Thyroid gland (tissue), 4 donors: ENCODE measurements at places on chromosomes 6 and 20. TPM values are rescaled to one million over a fixed set of nuclear protein-coding genes. Genes with fewer than 3 reads are reported as not detected.
A peak's percentile ranks its signal among the peaks of the same experiment; 100 is the strongest.

DNA sequence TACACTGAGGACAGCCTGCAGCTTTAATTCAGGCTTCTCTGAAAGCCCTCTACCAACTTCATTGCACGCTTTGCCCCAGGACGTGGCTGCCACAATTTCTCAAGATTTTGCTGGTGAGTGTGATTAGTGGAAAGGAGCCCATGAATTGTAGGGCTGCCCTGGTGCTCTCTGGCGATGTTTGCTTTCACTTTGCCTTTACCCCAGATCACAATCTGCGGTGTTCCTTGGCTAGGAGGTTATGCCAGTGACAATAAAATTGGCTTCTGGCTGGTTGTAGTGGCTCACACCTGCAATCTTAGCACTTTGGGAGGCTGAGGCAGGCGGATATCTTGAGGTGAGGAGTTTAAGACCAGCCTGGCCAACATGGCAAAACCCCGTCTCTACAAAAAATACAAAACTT is 139.3 kb downstream of the FOXC1 start:
- DNase-seq: no peak

Gene RNF144B
- 98.6 TPM for total RNA-seq

DNA sequence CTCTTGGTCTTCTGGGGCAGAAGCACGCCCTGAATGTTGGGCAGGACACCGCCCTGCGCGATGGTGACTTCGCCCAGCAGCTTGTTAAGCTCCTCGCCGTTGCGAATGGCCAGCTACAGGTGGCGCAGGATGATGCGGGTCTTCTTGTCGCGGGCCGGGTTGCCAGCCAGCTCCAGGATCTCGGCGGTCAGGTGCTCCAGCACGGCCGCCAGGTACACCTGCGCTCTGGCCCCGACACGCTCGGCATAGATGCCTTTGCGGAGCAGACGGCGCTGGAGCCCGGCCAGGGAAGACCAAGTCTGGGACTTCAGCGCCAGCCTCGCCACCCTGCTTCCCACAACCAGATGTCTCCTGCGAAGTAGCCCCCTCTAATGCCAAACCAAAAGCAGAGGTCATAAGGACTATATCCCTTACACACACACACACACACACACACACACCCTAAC is 8.0 kb upstream of the SLC17A3 start:
- DNase-seq: peak; percentile 13

Gene C20orf144
- total RNA-seq: not detected

Gene RXRB
- 46.8 TPM for total RNA-seq
